Stomach (tissue), 19 donors: ENCODE measurements at places on chromosomes 3 and 15. TPM values are rescaled to one million over a fixed set of nuclear protein-coding genes. Genes with fewer than 3 reads are reported as not detected.

Gene GP5
- total RNA-seq: not detected

Gene ZPLD1
- total RNA-seq: not detected

Gene DLEC1
- not detected for total RNA-seq

DNA sequence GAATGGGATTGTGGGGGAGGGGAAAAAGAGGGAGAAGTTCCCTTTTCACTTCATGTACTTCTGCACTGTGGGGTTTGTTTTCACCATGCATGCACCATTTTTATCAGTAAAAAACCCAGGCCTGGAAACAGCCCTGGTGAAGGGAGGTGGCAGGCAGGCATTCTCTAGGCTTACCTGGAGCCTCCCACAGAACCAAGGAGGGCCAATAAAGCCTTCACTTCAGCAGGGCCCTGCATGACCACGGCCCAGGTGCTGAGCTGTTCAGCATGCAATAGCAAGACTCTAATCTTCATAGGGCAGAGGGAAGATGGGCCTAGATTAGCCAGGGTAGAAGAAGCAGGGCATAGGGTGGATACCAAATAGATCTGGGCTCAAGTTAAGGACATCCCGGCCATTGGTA, 49.6 kb downstream of the SCN5A start:
- H3K36me3 ChIP-seq: no peaks in the 10 kb centered on the region
- H3K4me3 ChIP-seq: no peak overlapping the region
- no peak overlapping the region for H3K27ac ChIP-seq
- DNase-seq: no peak
- H3K4me1 ChIP-seq: no peaks in the 10 kb centered on the region

DNA sequence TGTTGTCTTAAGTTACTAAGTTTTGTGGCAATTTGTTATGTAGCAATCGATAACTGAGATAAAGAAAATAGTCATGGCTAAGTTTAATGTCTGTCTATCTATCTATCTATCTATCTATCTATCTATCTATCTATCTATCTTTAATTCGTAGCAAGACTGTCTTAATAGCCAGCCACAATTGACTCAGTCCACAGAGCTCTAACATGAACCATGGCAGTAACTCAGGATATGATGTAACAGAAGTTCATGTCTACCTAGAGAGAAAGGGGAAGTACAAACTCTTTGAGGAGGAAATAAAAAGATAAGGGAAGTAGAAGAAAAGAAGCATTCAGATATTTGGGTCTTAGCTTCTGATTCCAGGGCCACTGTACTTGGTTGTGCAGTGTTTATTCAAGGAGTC, 61.5 kb upstream of the FNDC3B start:
- no peak for DNase-seq
- H3K27me3 ChIP-seq: no peaks in the 10 kb centered on the region
- H3K4me3 ChIP-seq: no peak overlapping the region
- H3K4me1 ChIP-seq: no peaks in the 10 kb centered on the region
- H3K36me3 ChIP-seq: no peaks in the 10 kb centered on the region

DNA sequence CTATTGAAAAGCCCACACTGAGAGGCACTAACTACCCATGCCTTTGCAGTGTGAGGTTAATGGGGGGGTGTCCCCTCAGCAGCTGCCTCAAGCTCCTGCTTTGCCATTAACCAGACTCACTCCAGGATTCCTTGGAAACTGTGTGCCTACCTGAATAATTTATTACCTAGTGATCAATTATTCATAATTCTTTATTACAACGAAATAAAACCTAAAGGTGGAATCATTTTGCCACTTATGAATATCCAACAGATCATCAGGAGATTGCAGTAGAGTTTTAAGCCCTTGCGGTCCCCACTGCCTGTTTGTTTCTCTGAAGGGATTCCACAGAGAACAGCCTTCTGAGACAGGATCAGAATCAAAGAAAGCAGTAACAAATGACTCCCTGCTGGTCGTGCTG, 23.3 kb downstream of the NEK11 start:
- H3K36me3 ChIP-seq: no peaks in the 10 kb centered on the region
- no peaks in the 10 kb centered on the region for H3K4me1 ChIP-seq
- H3K27ac ChIP-seq: no peak overlapping the region
- no peak overlapping the region for H3K4me3 ChIP-seq
- DNase-seq: no peak

- no peak for DNase-seq
- H3K36me3 ChIP-seq: no peaks in the 10 kb centered on the region
- no peaks in the 10 kb centered on the region for H3K4me1 ChIP-seq
These were observed 899.8 kb downstream of the ROBO2 start for GRCh38 chr3:77939726-77940125.

Gene SLC28A1
- total RNA-seq: not detected

Gene KLHL6
- total RNA-seq: 0.58 TPM

DNA sequence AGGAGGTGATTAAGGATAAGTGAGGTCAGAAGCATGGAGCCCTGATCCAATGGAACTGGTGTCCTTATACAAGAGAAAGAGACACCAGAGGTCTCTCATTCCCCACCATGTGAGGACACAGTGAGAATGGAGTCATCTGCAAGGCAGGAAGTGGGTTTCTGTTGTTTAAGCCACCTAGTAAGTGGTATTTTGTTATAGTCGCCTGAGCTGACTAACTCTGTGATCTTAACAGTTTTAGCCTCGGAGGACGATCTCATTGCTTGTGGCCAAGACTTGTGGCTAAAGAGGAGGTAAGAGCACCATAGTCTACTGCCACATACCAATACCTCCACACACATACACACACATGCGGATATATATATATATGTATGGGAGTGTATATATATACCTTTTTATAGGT, 73.8 kb downstream of the MCTP2 start:
- no peak overlapping the region for H3K27ac ChIP-seq
- no peaks in the 10 kb centered on the region for H3K4me1 ChIP-seq
- DNase-seq: no peak
- H3K36me3 ChIP-seq: no peaks in the 10 kb centered on the region

DNA sequence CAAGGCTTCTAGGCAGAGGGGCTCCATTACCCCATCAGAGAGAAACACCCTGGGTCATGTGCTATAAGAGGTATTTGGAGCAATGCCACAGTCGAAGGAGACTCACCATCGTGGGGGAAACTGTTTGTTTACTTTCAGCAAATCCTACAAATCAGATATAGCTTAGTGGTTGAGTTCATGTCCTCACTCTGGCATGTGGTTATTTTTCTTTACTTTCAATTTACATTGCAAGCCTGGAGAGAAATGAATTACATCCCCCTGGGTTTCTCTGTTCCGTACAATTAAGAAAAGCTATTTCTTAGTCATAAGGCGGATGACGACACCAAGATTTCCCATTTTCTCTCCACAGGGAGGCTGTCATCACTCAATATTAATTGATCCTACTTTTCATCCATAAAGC, 36.9 kb downstream of the RFTN1 start:
- H3K4me3 ChIP-seq: no peak overlapping the region
- no peak for DNase-seq
- H3K36me3 ChIP-seq: no peaks in the 10 kb centered on the region
- no peaks in the 10 kb centered on the region for H3K27me3 ChIP-seq
- H3K27ac ChIP-seq: peak overlapping the region; percentile 27

DNA sequence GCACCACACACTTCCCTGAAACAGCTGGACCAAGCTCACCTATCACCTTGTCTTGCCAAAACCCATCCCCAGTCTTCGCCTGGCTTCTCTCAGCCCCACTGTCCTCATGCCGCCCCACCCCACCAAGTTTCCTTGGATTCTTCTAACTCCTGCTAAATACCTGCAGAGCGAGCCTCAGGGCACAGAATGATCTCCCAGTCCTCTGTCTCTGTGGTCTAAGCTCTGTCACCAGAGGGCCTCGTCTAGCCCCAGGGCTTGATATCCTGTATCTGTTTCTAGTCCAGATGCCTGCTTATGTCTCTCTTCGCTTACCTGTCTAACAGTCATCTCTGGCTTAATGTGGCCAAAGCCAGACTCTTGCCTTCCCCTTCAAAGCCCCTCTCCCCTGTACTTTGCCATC, 9.7 kb downstream of the CCDC12 start:
- no peaks in the 10 kb centered on the region for H3K27me3 ChIP-seq
- no peak for DNase-seq
- peak overlapping the region; percentile 30 for H3K27ac ChIP-seq
- peaks cover 74% of the 10 kb centered on the region for H3K4me1 ChIP-seq
- peaks cover 18% of the 10 kb centered on the region for H3K36me3 ChIP-seq
